ENCODE measurements at places on chromosomes 16 and 17. TPM values are rescaled to one million over a fixed set of nuclear protein-coding genes. Genes with fewer than 3 reads are reported as not detected.

The TERB1 gene
- 0.16 TPM for total RNA-seq

The SDK2 gene
- 11.2 TPM for total RNA-seq

The NOD2 gene
- not detected for total RNA-seq

The PFAS gene
- 33.7 TPM for total RNA-seq

The CD300A gene
- total RNA-seq: not detected

The ADCY9 gene
- total RNA-seq: 11.4 TPM

The RAMP2 gene
- total RNA-seq: 6.1 TPM

The BRICD5 gene
- total RNA-seq: 7.0 TPM

The CTF1 gene
- total RNA-seq: 5.2 TPM

The SLC16A6 gene
- total RNA-seq: 0.34 TPM

The CLEC18A gene
- 3.4 TPM for total RNA-seq

The ZMYND15 gene
- total RNA-seq: 0.09 TPM

The MYLK3 gene
- total RNA-seq: 0.82 TPM

The TENT4B gene
- total RNA-seq: 16.1 TPM

The OTOP2 gene
- not detected for total RNA-seq

The INCA1 gene
- 0.82 TPM for total RNA-seq

The TIGD7 gene
- 4.4 TPM for total RNA-seq

The EVI2A gene
- 1.1 TPM for total RNA-seq

The NEUROD2 gene
- not detected for total RNA-seq

The BCKDK gene
- total RNA-seq: 47.7 TPM

The CCL16 gene
- not detected for total RNA-seq

The COX6A2 gene
- not detected for total RNA-seq

The JPH3 gene
- total RNA-seq: 9.3 TPM

The CWC25 gene
- 13.7 TPM for total RNA-seq

The SLC5A11 gene
- total RNA-seq: not detected

The CUEDC1 gene
- total RNA-seq: 37.4 TPM

The SEZ6L2 gene
- total RNA-seq: 69.6 TPM

The TBC1D16 gene
- total RNA-seq: 45.1 TPM
